Stimulated activated naive CD4-positive, alpha-beta T cell treated with Interleukin-2 at 50 U/mL for 16 hours (primary cell): ENCODE measurements at places on chromosomes 2 and 18.

DNA sequence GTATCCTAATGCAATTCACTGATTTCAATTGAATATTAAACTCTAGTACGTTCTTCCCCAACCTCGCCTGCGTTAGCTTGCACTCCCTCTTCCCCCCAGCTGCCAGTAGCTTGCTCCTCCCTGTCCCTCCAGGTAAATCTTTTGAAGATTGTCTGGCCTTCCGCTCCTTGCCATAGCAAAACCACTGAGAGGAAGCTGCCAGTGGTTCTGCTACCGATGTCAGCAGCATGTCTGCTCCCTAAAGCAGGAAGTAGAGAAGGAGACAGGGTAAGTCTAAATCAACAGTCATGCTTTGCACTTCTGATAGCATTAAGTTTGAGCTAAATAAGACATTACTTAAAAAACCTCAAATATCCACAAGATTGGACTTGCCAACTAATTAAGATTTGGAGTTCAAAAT lies 89.1 kb downstream of the SCN2A start:
- DNase-seq: no peak

DNA sequence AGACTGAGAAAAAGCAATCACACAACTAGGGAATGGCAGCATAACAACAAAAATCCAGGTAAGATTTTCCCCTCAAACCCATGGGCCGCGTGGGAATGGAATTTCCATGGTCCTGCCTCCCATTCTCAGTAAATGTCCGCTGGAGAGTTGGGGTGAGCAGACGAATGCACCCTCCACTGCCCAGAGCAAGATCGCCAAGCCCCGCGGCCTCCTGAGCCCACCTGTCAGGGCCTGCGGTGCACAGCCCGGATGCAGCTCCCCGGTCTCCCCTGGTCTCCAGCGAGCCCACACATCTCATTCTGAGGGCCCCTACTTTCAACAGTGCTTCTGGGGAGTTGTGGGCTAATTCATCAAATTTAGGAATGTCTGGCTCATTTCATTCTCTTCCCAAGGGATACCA lies 327.4 kb upstream of the HS6ST1 start:
- no peak for DNase-seq

GRCh38 chr2:186748354-186748753 lies 54.5 kb downstream of the FAM171B start:
- DNase-seq: no peak

DNA sequence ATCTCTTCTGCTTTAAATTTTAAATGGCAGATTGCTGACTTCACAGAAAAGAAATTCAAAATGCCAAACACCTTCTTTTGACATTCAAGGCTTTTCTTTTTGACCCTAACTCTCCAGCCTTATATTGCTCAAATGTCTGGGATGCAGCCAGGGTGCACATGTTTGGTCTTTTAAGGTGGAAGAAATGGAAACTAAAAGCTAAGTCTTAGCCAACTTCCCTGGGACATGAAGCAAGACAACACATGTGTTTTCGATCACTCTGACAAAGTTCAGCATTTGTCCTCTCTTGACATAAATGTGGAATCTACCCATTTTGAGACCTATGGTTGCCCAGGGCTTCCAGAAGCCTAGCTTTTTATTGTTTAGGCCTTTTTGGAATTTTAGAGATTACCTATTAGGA lies 161.6 kb downstream of the RDH14 start:
- no peak for DNase-seq

GRCh38 chr2:161576421-161576820 lies 47.8 kb upstream of the SLC4A10 start:
- no peak for DNase-seq

DNA sequence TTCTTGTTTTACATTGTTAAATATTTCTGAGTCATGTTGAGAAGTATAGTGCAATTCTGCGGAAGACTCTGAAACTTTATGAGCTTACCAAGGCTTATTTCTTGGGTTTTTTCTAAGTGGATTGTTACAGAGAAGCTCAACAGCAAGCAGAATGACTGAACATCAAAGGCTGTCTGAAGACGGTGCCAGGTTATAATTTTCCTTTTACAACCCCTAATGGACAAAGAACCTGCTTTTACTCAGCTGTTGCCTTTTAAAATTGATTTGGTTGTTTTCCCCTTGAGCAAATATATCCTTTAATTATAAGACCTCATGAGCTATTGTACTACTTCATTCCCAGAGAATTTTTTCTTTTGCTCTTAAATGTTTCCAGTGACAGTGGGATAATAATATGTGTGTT lies 41.6 kb downstream of the LAMA3 start:
- no peak for DNase-seq

GRCh38 chr2:1571477-1572417 lies 158.5 kb downstream of the TPO start:
- no peak for DNase-seq

- DNase-seq: no peak
These were observed 25.6 kb downstream of the CYTIP start for GRCh38 chr2:157418239-157418641.

- no peak for DNase-seq
These were observed 166.4 kb upstream of the MGAT5 start for GRCh38 chr2:134087371-134087921.
